ENCODE measurements at places on chromosomes 5 and 9. TPM values are rescaled to one million over a fixed set of nuclear protein-coding genes. Genes with fewer than 3 reads are reported as not detected.

Gene SMC2
- total RNA-seq, result 19.0 TPM

Gene ZDHHC11
- 0.64 TPM for total RNA-seq

Gene PCDHGB7
- 11.2 TPM for total RNA-seq

Gene GLDC
- 0.32 TPM for total RNA-seq

Gene IGFBPL1
- not detected for total RNA-seq

Gene TRIM7
- total RNA-seq, result 2.2 TPM

Gene PKN3
- 3.5 TPM for total RNA-seq

Gene FAM221B
- total RNA-seq, result not detected

Gene PCDHB15
- under 0.01 TPM for total RNA-seq

Gene ACOT12
- not detected for total RNA-seq

Gene TMEFF1
- total RNA-seq, result 0.43 TPM

Gene EIF4E1B
- total RNA-seq, result not detected

Gene CCDC171
- 2.3 TPM for total RNA-seq

Gene PTGS1
- total RNA-seq, result 10.4 TPM

Gene RLN1
- not detected for total RNA-seq

Gene SPINK7
- total RNA-seq, result not detected

Gene DNLZ
- total RNA-seq, result 8.2 TPM

Gene STK32A
- 0.97 TPM for total RNA-seq

Gene ADCY2
- 0.32 TPM for total RNA-seq

Gene SPATA9
- total RNA-seq, result 1.3 TPM

Gene CER1
- total RNA-seq, result not detected

Gene GNA14
- total RNA-seq, result 6.5 TPM

Gene SURF4
- total RNA-seq, result 403 TPM

Gene SLF1
- total RNA-seq, result 16.0 TPM

Gene ZCCHC9
- total RNA-seq, result 33.7 TPM

Gene C5orf34
- total RNA-seq, result 3.9 TPM

Gene PCDHA9
- under 0.01 TPM for total RNA-seq

Gene INSL6
- total RNA-seq, result 0.64 TPM

Gene FRMD3
- 0.86 TPM for total RNA-seq

Gene PKD2L2
- not detected for total RNA-seq

Gene PRUNE2
- 5.5 TPM for total RNA-seq
